Testis (tissue), 5 donors: ENCODE measurements at places on chromosomes 1 and 21. TPM values are rescaled to one million over a fixed set of nuclear protein-coding genes. Genes with fewer than 3 reads are reported as not detected.

- DNase-seq = no peak
Measured at GRCh38 chr1:27374362-27375086, at the start of gene FCN3. TSS of gene FCN3 (minus strand) at chr1:27374824. CDS start at chr1:27374818, 6 bp downstream.

DNA sequence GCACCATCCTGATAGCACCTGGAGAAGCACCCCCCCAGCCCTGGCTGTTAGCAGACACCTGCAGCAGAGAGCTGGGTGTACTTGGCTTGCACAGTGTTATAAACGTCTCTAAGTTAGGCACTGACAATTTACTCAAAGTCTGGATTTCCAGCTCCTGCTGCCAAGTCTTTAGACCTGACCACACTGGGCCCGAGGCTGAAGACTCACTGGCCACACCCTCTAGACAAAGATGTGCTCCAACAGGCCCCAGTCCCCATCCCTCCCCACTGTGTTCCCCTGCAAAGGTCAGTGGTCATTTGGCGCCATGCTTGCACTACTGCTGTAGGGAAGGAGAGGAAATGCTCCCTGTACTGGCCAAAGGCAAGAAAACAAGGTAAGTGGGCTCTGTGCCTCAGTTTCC, 31.1 kb downstream of the PADI6 start:
- no peak for DNase-seq

DNA sequence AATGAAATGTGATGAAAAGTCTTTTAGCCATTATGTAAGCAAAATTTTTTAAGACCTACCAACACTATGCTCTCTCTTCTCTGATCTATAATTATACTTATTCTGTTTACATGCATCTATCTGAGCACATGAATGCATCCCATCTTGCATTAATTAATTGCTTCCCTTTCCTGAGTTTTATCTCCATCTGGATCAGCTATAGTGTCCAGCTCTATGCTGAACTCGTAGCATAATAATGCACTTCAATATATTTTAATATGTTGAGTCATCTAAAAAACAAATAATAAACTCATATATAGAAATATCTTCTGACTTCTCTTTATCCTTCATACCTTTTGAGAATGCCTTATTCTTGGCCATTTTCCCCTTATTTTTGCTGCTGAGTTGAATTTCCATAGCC, 1097.8 kb downstream of the TTLL7 start:
- DNase-seq = no peak

- DNase-seq = no peak
Measured at GRCh38 chr1:22575532-22576149, 12.4 kb downstream of the EPHA8 start.

PHLDA3 gene
- 23.1 TPM for total RNA-seq

DNA sequence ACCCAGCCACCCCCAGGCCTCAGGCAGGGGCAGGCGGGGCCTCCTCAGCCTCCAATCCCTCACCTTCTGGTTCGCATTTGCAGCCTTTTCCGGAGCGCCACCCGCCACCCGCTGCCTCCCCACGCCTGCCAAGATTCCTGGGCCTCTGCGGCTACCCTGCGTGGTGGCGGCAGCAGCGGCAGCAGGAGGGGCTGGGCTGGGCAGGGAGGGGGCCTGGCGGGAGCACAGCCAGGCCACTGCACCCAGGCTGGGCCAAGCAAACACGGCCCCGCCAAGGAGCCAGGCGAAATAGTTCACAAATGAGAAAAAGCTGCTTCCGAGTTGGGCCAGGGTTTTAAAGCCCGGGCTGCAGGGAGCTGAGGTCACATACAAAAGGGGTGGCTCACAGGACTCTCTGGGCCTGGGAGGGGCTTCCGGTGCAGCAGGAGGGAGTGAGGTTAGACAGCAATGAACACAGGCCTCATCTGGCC, 9.8 kb downstream of the COL8A2 start:
- no peak for DNase-seq

SH2D5 gene
- 4.2 TPM for total RNA-seq

GRCh38 chr1:76835203-76835602, 32.1 kb upstream of the ST6GALNAC5 start:
- no peak for DNase-seq

GRCh38 chr1:147216124-147216523, 9.0 kb downstream of the FMO5 start:
- no peak for DNase-seq

DNA sequence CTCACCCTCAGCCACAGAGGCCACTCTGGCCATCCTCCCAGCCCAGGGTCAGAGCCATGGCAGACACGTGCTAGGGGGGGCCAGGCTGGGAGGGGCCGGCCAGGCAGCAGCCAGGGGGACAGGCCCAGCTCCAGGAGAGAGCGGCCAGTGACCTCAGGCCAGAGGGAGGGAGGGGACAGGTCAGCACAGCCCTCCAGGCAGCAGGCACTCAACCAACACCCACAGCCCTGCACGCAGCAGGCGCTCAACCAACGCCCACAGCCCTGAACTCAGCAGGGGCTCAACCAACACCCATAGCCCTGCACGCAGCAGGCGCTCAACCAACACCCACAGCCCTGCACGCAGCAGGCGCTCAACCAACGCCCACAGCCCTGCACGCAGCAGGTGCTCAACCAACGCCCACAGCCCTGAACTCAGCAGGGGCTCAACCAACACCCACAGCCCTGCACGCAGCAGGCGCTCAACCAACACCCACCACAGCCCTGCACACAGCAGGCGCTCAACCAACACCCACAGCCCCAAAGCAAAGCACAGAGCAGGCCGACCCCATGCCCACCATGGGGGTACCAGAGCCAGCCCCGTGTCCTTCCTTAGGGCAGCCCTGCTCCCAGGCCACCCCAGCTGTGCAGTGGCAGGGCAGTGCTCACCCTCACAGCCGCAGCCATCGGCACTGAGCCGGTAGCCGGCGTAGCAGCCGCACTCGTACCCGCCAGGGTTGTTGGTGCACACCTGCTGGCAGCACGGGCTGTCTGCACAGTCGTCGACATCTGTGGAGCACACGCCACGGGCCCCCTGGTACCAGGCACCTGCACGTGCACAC, 55.9 kb downstream of the ARHGEF16 start:
- DNase-seq = no peak

DNA sequence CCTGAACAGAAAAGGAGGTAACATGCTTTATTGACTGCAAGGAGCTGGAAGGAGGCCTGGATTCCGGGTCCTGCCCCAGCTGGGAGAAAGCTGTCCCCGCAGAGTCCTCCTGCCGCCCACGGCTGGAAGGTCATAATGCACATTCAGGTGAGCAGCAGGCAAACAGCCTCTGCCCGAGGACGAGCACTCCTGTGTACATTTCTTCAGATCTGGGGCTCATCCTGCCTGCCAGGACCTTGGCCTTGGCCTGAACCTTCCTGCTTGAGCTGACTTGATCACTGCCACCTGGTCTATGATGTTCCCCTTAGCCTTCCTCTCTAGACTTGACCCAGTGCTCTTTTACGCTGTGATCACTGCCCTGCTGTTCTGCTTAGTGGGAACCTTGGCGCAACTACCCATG, 17.9 kb upstream of the ZNF436 start:
- no peak for DNase-seq

DMBX1 gene
- total RNA-seq = 1.7 TPM

DNA sequence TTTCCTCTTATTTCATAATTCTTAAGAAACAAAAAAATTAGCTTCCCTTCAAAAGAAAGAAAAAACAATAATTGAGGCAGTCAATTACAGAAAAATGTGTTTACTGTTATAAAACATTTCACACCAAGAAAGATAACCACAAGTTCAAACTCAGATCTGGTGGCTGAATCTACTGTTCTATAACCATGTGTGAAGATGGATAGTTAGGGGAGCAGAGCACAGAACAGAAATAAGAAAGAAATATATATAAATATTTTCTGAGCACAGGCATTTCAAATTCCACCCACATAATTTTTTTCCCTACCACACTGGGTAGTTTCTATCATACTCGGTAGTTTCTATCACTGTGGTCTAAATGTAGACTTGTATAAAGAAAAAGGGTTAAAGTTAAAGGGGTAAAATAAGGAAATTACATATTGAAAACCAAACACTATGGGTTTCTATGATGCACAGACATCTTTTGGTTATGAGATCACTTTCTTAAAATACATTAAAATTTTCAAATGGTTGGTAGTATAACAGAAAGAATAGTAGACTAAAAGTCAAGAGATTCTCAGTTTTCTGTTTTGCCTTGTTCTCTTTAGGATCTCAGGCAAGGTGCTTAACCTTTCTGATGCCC, 10.8 kb downstream of the LYST start:
- no peak for DNase-seq

GRCh38 chr1:227899141-227899819, 48.5 kb downstream of the WNT9A start:
- DNase-seq = no peak

DNA sequence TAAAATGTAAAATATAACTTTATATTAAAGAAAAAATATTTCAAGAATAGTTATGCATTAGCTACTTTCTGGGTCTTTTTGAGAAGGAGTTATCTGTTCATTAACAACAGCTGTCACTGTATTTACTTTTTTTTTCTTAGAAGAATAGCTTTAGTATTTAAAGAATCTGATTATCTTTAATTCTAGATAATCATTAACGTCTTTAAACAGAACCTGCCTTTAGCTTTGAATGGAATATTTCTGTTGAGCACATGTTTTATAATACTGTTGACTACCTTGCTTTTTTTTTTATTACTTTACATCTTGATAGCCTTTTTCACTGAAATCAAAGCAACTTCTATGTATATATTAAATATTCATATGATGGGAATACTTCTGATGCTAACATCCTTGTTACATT, 132.0 kb downstream of the CLEC20A start:
- no peak for DNase-seq
